ENCODE measurements at places on chromosomes 12 and 14.

- peak; percentile 71 for DNase-seq
Observed at GRCh38 chr12:93502802-93503623, 35.7 kb downstream of the MRPL42 start.

- DNase-seq = no peak
Observed at GRCh38 chr14:98542316-98542715, 729.7 kb downstream of the BCL11B start.

- DNase-seq = no peak
Observed at GRCh38 chr14:73759183-73759713, 45.1 kb upstream of the PNMA1 start.

GRCh38 chr12:40312196-40312595, 87.4 kb downstream of the LRRK2 start:
- no peak for DNase-seq

- DNase-seq = no peak
Observed at GRCh38 chr14:64190974-64191502, 103.1 kb downstream of the ESR2 start.

- DNase-seq = no peak
Observed at GRCh38 chr14:30193845-30194501, 266.3 kb upstream of the PRKD1 start.

- no peak for DNase-seq
Observed at GRCh38 chr14:32225378-32225920, 22.4 kb upstream of the RNU6-8 start.

DNA sequence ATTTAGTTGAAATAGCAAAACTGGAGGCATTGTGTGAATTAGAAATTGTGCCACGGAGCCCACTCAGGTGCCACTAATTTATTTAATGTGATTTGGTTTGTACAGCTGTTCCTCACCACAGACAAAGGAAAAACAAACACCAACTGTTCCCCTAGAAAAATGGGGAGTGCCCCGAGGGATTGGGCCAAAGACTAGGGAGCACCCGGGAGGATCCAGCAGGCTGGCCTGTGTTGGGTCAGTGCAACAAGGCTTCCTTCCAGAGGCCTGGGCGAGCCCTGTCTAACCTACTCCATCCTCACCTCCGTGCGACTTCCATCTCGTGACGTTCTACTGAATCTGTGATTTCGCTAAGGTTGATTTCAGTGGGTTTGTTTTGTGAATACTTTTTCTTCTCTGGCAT, 206.2 kb downstream of the CHST11 start:
- DNase-seq = no peak

DNA sequence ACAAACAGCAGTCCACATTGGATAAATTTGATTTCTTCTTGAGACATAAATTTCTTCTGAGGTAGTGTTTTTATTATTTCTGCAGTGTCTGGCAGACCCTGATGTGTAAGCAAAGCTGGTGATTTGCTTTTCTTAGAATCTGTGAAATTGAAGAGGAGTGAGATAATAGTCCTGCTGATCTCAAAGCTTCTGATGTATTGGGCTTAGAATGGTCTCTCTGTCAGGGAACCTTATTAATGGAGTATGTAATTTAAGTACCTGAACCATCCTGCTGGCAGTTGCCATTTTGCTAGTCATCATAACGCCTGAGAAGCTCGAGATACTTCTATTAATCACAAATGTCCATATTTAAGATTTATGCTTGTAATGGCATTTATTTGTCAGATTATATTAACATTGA, 464.5 kb upstream of the PRICKLE1 start:
- no peak for DNase-seq

- no peak for DNase-seq
Observed at GRCh38 chr12:107241411-107241810, 148.1 kb upstream of the CRY1 start.

GRCh38 chr12:123996581-123996980, 23.6 kb downstream of the ZNF664 start:
- DNase-seq = no peak

- peak; percentile 23 for DNase-seq
Observed at GRCh38 chr12:12622418-12622817, 10.7 kb downstream of the CREBL2 start.

DNA sequence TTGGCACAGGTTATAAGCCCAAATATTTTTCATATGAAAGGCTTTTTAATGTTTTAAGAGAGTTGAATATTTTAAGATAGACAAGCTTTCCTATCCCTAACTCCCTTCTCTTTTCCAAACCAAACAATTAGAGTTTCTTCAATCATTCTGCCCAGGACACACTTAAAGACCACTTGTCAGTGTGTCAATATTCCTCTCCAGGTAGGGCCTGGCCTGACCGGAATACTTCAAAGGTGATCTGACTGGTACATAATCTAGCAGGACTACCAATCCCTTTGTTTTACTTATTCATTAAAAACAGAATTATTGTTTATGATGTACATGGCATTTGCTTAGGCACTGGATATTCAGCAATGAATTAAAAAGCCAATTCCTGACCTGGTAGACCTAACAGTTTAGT, 24.2 kb upstream of the SNRPF start:
- DNase-seq = no peak

DNA sequence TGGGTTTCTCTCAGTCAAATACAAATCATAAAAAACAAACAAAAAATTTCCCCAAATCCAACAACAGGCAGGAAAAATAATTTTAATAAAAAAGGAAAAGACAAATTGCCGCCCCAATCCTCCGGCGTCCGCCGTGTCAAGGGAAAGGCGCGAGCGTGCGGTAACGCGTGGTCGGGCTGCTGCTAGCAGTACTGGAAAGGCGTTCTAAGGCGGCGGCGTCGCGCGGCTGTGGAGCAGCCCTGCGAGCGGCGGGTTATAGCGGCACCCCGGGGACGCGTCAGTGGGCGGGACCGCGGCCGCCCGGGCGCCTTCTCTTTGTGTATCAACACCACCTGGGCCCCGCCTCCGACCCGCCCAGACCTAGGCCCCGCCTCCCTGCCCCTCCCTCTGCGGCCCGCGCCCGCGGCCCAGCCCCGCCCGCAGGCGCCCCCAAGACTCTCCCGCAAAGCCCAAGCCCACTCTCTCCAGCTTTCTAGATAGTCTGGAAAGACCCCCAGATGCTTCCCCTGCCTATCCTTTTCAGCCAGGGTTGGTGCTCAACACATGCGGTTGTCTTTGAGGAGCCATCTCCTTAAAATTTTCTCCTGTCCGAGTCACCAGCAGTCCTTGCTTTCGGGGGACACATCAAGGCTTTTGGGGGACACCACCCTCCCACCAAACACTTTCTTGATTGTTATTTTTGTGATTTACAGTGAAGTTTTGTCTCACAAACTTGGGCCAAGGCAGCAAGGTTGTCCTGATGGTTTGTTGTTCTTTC, at the start of gene SLC38A2:
SLC38A2 (minus strand) TSS at position 230 of the 757 bp plus-strand sequence. CDS start 1,480 bp downstream, outside the sequence.
- peak; percentile 93 for DNase-seq

DNA sequence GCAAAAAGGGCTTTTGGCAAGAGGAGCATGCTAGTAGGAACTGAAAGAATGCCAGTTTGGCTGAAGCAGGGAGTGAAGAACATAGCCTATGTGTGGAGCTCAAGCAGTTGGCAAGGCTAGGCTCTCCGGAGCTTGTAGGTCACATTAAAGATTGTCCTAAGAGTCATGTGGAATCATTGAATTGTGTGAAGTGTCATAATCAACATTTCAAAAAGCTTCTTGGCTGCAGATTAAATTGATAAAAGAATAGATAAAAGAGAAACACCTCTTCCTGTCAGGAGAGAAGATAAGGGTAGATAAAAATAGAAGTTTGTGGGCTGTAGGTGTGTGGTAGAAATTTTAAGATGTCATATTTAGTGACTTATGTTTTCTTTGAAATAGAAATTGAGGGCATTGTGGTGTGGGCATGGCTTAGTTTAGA, 36.1 kb downstream of the CPSF6 start:
- no peak for DNase-seq

DNA sequence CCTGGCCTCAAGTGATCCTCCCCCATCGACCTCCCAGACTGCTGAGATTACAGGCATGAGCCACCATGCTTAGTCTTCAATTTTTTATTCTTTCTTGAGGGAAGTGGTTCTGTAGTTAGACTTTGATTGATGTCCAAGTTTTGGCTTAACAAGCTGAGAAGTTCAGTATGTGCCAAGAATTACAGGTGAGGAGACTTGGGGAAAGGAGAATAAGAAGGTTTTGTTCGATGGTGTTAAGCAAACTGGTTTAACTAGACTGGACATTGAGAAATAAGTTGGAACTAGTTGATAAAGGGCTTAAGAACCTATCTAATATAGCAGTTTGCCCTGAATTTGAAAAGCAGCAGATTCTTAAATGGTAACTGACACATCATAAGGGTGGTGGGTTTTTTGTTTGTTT, 32.6 kb upstream of the PLEKHD1 start:
- DNase-seq = no peak
